Activated CD8-positive, alpha-beta memory T cell treated with anti-CD3 and anti-CD28 coated beads, Interleukin-2, amount 50 U/mL, for 4 hours (primary cell): ENCODE measurements at places on chromosomes 3 and 15.

DNA sequence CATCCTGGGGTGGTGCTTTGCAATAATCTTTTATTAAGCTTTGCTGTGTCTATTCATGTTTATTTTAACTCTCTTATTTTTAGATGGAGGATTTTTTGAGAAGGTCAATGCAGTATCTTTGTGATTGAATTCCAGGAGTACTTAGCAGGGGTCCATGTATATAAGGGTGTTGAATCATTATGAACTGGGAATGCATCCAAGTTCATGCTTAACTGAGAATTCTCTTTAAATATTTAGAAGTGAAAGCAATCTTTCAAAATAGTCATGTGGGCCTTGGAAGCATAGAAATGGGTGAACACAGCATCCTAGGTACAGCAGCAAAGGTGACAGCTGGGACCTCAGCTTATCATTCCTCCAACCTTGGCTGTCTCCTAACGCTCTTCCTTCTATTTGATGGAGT, 27.3 kb downstream of the SPTSSB start:
- no peak for DNase-seq

DNA sequence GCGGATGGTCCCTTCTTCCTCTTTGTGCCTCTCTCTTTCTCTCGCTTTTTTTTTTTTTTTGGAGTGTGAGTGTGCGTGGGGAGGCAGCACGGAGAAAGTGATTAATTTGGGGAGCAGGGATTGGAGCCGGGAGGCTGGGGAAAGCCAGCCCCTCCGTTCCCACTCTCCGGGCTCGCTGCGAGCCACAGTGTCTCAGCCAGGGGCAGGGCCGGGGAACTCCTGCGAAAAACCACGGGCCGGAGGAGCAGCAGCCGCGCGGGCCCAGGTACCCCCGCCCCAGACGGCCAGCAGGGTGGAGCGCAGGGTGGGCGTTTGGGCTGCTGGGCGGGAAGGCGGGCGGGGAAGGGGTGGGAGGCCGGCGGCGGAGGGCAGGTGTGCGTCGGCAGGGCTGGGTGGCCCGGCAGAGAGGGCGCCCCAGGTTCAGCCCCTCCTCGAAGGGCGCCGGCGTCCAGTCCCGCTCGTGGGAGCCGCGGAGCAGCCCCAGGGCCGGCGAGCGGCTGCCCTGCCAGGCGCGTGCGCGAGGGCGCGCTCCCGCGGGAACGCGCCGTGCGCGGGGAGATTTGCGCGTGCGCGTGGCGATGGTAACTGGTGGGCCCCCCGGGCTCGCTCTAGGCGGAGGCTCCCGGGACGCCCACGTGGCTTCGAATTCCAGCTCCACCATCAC, 1.4 kb downstream of the CHL1 start:
- DNase-seq = no peak

GRCh38 chr3:132563420-132564069, 33.5 kb upstream of the ACKR4 start:
- DNase-seq = no peak

GRCh38 chr3:69324362-69325025, 61.4 kb downstream of the FRMD4B start:
- DNase-seq = no peak

- DNase-seq = no peak
Measured at GRCh38 chr3:58035524-58036255, 27.5 kb downstream of the FLNB start.

DNA sequence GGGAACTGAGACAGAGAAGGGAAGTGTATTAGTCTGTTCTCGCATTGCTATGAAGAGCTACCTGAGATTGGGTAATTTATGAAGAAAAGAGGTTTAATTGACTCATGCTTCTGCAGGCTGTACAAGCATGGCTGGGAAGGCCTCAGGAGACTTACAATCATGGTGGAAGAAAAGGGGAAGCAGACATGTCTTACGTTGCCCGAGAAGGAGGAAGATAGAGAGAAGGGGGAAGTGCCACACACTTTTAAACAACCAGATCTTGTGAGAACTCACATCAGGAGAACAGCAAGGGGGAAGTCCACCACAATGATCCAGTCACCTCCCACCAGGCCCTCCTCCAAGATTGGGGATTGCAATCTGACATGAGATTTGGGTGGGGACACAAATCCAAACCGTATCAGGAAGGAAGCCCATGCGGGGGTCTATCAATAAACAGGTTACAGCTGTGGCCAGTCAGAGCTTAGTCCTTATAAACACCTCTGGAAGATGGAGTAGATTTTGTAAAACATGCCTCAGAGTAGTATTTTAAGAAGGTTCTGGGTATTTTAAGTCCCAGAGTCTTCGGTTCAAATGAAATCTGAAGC, 153.9 kb downstream of the GHSR start:
- no peak for DNase-seq

GRCh38 chr15:63094495-63094931, 27.1 kb upstream of the LACTB start:
- no peak for DNase-seq

DNA sequence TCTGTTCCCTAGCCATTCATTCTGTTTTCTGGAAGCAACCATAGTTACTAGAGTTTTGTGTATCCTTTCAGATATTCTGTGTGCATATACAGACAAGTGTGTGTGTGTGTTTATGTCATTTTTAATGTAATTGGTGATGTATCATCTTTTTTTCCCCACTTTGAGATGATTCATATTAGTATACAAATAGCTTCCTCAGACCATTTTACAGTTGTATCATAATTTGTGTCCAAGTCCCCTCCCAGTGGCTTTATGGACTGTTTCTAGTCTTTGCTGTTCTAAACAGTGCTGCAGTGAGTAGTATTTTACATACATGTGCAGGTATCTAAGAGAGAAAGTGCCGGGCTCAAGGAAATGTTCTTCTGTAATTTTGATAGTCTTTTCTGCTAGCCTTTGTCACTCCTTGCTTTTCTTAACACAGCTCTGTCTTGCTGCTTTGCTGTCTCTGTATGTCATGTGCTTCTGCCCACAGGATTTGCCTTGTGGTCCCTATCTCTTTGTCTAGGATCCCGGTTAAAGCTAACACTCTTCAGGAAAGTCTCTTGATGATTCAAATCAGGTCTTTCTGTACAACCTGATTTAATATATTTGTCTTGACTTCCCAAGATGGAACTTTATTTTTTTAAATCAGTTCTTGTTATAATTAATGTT, 31.5 kb upstream of the FBXL22 start:
- no peak for DNase-seq

- no peak for DNase-seq
Measured at GRCh38 chr3:56879436-56880215, 77.9 kb upstream of the ARHGEF3 start.

DNA sequence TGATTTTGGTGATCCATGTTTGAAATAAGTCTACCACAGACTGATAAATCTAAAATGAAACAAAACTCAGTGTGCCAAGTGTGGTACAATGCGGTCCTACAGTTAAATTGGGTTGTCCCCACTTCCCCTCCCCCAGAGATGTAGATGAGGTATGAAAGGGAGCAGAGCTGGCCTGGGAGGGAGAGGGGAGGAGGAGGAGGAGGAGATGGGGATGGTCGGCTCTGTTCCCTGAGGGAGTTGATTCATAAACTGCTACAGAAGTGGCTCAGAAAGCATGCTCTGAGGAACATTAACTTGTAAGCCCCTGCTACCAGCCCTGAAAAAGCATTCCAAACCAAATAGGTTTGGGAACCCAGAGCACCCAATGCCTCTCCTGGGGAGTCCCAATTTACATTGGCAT, 28.0 kb upstream of the CHRNB4 start:
- no peak for DNase-seq

DNA sequence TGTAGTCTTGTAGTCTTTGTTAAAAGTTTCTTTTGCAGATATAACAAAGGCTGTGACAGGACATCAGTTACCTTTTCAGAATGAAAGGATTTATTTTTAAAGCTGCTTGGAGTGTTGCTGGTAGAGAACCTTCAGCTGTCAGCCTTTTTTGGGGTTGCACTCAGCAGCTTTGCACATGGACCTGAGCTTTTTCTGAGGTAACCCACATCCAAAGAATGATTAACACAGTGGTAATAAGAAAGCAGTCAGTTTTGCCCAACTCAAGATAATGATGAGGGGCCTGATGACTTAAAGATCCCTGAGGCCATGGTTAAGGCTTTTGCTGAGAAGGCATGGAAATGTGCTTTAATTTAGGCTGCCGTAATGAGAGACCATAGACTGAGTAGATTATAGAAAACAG, 1042.7 kb downstream of the PLOD2 start:
- no peak for DNase-seq

- DNase-seq = no peak
Measured at GRCh38 chr3:150255413-150255812, 152.7 kb upstream of the TSC22D2 start.

DNA sequence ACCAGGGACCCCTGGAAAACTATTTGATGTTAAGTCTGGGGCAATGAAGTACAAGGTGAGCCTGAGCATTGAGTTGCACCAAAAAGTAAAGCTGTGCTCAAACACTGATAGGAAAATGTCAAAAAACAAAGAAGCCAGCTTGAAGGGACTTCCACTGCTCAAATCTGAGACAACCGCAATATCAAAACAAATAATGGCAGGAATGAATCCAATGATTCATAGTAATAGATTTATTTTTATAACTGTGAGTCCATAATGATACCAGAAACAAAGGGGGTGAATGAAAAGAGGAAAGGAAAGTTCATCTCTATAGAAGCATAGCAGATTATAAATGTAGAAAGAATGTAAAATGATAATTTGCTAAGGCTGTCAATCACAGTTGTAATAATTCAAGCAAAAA, 237.3 kb upstream of the ZBTB20 start:
- DNase-seq = no peak

GRCh38 chr3:188667926-188668325, 503.8 kb upstream of the TPRG1 start:
- no peak for DNase-seq

DNA sequence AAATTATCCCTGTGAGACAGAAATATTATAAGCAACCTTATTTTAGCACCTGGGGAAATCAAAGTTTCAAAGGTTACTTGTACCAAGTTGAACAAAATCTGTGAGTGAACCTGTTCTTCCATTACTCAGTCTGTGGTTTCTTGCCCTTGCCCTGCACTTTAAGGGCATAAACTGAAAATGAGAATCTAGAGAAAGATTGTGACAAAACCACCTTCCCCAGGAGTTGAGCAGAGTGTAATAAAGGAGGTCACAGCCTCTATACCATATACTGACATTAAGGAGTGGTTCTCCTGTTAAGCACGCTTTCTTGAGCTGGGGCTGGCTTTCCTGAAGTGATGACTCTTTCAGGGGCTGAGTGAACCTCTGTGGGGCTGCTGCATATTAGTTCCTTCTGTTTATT, 143.4 kb downstream of the PDCD6IP start:
- no peak for DNase-seq

DNA sequence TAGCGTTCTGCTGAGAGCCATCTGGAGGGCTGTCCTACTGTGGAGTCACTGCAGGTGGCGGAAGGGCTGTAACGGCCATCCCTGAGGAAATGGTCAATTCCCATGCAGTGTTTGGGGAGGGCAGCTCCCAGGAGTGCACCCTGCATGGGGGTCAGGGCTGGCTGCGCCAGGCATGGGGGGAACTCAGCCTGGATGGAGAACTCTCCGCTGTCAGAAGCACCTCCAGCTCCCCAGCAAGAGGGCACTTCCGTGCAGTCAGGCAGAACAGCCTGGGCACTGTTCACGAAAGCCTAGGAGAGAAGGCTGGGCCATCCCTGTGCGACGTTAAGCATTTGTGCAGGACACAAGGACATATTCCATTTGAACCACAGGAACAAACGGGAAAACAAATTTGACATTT, 105.2 kb downstream of the LRIG1 start:
- DNase-seq = no peak

DNA sequence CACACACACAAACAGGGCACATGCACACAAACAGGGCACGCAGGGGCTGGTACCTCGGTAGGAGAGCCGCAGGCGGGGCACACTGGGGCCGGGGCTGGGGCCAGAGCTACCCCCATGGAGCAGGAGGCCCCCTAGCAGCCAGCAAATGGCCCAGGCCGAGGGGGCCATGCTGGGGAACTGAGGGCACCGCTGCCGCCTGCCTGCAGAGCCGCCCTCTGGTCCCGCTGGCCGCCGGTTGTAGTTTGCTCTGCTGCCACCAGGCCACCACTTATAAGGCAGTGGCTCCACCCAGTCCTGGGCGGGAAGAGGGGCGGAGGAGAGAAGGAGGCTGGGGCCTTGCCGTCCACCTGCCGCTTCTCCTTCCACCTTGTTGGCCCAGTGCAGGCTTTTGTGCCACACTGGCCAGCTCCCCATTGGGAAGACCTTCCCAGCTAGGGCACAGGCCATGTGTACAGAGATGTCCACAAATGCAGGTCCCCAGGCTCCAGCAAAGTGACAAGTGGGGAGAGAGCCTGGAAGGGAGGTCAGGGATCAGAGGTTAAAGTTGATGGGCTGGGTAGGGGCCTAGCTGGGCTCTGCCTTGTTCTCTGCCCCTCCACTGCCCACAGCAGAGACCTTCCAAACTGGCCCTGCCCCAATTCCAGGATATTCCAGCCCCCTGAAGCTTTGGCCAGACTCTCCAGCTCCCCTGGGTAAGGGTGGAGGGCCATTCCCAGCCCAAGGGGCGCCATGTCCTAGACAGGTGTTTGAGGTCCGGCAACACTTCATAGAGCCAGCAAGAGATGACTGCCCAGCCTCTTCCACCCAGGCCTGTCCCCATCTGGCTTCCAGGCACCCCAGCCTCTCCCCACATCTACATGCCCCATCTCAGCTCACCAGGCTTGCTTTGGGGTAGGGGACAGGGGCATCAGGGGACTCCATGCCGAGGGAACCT, at the start of gene SEMA3G:
TSS of gene SEMA3G (minus strand) at position 244 of the 934 bp plus-strand sequence. CDS start at position 168, 76 bp downstream.
- peak; percentile 61 for DNase-seq

DNA sequence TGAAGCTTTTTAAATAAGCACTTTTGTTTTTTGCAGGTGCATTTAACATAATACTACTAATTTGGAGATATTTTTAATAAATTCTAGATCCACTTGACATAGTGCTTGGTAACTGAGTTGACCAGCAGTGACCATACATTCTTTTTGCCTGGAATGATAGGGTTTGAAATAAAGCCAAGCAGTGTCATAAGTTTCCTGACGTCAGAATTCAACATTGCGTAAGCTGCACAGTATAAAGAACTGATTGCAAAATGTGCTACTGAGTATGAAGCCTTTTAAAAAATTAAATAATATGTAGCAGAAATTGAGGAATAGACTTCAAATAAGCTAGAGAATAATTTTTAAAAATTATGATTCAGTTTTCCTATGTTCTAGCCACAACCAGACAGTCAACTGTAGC, 454.6 kb upstream of the ARPP21 start:
- no peak for DNase-seq

GRCh38 chr15:28082891-28083684, 16.0 kb downstream of the OCA2 start:
- DNase-seq = no peak

- no peak for DNase-seq
Measured at GRCh38 chr3:71536376-71536965, 47.1 kb downstream of the FOXP1 start.

- peak; percentile 14 for DNase-seq
Measured at GRCh38 chr15:99961011-99961441, 227.8 kb upstream of the LYSMD4 start.

GRCh38 chr15:72009222-72009621, 108.7 kb downstream of the MYO9A start:
- no peak for DNase-seq
